Activated naive CD8-positive, alpha-beta T cell treated with anti-CD3 and anti-CD28 coated beads, Interleukin-2, amount 10 ng/mL, durations not matched to agents 7 days and 5 days (primary cell): ENCODE measurements at places on chromosomes 5 and 9.

DNA sequence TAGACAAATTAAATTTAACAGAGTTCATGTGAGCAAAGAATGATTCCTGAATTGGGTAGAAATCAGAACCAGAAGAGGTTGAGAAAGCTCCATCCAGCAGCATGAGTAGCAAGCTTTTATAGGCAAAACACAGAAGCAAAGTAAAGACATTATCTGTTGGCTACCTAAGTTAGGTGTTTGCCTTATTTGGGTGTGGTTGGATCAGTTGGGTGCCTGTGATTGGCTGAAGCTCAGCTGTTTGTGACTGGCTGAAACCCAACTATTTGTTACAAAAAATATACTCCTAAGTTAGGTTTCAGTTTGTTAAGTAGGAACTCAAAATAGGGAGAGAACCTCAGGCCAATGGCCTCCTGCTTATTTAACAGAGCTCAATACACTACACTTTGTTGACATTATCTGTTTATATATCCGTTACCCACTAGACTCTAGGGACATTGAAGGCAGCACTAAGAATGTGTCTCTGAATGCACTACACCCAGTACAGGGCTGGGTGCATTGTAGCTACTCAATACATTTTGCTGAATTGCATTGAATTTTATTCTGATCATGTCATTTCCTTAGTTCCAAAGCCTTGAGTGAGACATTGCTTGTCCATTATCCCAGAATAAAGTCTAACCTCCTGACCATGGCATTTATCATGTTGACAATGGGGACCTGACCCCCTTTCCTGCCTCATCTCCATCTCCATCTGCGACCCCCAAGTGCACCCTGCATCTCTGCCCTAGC is 98.7 kb downstream of the CCDC192 start:
- DNase-seq = no peak

GRCh38 chr9:135156525-135157510 is 69.3 kb downstream of the OLFM1 start:
- DNase-seq = peak; percentile 44

DNA sequence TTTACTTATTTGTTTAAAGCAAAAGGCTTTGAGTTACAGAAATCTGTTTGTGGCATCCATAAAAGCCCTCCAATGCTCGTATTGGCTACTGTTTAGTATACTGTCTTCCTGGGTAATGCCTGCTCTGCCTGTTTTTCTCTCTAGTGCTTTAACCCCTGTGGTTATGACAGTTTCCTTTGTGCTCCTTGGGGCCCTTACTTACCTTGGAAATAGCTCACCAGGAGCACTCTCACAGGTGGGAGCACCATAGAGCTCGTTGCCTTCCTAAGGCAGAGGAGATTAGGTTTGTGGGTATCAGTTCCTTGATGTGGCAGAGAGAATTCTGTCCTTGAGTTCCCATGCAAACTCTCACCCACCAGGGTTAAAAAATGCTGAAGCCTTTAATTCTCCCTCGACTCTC is 242.8 kb downstream of the CDH18 start:
- DNase-seq = no peak

DNA sequence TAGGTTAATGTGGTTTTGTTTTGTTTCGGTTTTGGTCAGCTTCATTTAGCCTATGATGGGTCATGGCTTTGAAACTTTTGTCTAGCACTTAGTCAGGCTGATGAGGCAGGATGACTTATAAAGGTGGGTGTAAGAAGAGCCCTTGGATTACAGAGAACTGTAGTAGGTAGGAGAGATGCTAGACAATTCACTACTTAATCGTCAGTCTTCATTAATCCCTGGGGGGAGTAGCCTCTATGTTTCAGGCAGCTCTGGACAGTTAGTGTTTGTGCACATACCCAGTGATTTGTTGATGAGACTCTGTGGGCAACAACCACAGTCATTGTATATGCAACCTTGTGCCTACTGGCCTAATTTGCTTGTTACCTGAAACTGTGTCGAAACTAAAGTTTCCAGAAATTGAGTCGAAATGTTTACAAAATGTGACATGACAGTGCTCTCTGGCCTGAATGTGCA is 113.3 kb downstream of the MTREX start:
- DNase-seq = no peak

- DNase-seq = no peak
Measured at GRCh38 chr5:78536661-78537196, 111.8 kb downstream of the LHFPL2 start.

- no peak for DNase-seq
Measured at GRCh38 chr9:81182431-81182830, 506.9 kb downstream of the TLE1 start.

- no peak for DNase-seq
Measured at GRCh38 chr5:157388111-157388710, 71.8 kb upstream of the NIPAL4 start.
